Islet precursor cell (in vitro differentiated cells): ENCODE measurements at places on chromosomes 11 and 22.

DNA sequence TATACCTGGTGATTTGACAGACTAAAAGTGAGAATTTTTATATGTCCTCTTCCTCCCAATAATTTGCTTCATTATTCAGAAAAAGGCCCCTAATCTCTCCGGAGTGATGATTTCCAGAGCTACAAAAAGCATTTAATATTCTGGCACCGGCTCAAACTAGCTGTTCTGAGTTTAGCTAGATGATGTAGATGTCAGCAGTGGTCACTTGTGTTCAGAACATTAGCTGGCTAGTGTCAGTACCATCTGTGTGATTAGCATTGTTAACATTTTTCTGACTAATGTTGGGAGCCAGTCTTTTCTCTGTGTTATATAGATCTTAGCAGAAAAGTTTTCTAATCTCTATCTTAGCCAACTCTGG is 68.7 kb upstream of the RRM1 start:
- DNase-seq = no peak

- DNase-seq = peak; percentile 84
These were observed 14.7 kb downstream of the MGAT3 start for GRCh38 chr22:39471381-39472141.

- no peak for DNase-seq
These were observed 30.4 kb downstream of the RTN4R start for GRCh38 chr22:20237480-20238440.

GRCh38 chr22:38628444-38628843 is 27.7 kb downstream of the FAM227A start:
- no peak for DNase-seq

DNA sequence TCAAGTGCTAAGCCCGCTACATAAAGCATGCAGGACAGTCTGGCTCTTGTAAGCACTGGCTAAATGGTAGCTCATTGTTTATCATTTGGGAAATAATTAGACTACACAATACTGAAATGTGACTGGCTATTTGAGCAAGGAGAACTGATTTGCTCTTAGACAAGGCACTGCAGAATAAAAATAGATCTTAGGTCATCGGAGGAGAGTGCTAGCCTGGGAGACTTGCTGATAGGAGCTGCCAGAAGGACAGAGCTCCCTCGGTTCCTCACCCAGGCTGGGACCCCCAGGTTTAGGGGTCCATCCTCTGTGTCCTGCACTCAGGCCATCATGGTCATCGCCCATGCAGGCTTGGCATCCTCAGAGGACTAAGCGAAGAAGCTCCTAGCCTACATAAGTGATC is 184.4 kb upstream of the NCAM1 start:
- no peak for DNase-seq
